Stimulated activated CD8-positive, alpha-beta memory T cell treated with anti-CD3 and anti-CD28 coated beads, Interleukin-4, amount 100 ng/mL, for 1 hour (primary cell): ENCODE measurements at places on chromosomes 6 and 20.

DNA sequence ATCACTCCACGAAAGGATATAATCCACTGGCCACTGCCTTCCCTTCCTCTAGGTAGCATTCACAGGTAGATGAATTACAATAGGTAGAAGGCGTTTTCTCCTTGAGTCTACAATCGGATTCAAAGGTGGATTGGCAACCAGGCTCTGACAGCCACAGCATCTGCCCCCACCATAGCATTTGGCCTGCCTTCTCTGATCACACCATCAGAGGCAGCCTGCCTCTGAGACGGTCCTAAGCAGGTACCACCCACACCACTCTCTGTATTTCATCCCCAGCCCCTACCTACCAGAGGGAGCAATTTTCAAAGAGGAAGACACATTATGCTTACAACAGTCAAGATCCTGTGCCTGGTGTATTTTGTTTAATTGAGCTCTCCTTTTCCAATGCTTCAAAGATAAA, 210.5 kb upstream of the SPTLC3 start:
- no peak for DNase-seq

GRCh38 chr20:45964006-45964400, 8.0 kb downstream of the ZNF335 start:
- no peak for DNase-seq

DNA sequence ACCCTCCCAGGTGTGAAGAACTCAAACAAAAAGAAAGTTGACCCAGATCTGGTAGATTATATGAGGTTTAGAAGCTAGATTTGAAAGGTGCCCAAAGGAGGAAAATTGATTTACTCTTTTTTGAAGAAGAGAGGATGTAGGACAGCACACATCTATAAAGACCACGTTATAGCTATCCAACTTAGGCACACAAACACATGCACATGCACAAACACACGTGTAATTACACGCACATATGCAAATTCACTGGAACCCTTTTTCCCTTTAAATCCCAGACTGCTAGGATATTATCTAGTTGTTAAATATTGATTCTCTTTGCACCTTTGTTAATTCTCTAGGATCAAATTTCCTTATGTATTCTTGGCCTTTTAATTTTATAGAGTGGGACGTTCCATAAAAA, 272.8 kb upstream of the TBX18 start:
- DNase-seq = no peak

DNA sequence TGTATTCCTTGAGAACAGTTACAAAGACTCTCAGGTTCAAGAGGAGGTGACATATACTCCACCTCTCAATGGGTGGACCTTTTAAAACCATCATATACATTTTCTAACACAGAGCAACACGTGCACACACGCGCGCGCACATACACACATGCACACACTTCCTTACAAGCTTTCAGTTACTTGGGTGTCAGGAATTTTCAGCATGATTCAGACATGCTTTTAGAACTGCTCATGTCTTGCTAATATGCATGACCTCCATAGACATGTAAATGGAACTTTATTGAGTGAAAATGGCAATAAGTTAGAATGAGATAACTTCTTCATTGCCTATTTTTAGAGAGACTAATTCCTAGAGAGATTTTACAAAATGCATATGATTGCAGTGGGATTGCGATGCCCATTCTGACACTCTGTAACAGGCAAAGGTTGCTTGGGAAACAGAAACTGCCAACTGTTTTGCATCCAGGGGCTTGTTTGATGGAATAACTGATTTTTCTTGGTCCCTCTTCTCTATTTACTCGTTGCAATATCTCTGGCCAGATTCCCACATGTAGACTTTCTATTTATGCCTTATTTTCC, 531.4 kb upstream of the RNF217 start:
- no peak for DNase-seq

DNA sequence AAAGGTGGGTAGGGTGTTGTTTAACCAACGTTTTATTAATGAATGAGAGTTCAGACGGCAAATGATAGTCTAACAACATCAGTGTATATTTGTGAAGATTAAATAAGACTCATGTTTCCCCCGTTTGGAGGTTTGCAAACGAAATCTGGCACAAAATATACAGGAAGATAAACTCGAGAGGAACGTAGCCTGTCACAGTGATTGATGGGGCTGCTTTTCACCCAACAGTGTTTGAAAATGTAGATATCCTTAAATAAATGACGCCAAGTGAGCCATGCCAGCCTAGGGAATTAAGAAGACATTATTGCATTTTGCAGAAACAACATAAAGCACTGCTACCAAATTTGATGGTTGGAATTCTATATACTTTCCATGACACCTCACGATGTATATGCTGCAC, 696.5 kb upstream of the FLRT3 start:
- no peak for DNase-seq

- no peak for DNase-seq
Observed at GRCh38 chr6:158376631-158377081, 64.4 kb downstream of the TULP4 start.

GRCh38 chr6:147054158-147054557, 150.1 kb upstream of the STXBP5 start:
- no peak for DNase-seq

DNA sequence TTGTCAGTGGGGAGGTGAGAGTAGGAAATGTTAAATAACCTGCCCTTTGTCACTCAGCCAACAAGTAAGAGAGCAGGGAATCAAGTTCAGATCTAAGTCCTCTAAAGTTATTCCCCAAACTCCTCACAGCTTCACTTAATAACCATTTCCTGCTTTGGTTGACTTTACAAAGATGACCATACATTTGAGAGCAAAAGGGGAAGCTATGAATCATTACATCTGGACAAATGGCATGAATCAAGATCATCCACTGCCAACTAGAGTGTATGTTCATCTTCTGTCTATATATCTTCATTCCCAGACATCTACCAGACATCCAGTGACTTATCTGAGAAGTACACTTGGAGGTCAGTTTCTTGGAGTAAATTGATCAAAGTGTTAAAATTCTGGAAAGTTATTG, 15.1 kb upstream of the HIVEP2 start:
- DNase-seq = no peak

GRCh38 chr6:157240960-157241311, 82.4 kb downstream of the TMEM242 start:
- no peak for DNase-seq

- DNase-seq = no peak
Observed at GRCh38 chr20:41094353-41095055, 42.8 kb upstream of the PLCG1 start.

- DNase-seq = no peak
Observed at GRCh38 chr6:52649536-52650160, 21.3 kb upstream of the TMEM14A start.

- DNase-seq = no peak
Observed at GRCh38 chr6:142830807-142831206, 114.2 kb downstream of the HIVEP2 start.

DNA sequence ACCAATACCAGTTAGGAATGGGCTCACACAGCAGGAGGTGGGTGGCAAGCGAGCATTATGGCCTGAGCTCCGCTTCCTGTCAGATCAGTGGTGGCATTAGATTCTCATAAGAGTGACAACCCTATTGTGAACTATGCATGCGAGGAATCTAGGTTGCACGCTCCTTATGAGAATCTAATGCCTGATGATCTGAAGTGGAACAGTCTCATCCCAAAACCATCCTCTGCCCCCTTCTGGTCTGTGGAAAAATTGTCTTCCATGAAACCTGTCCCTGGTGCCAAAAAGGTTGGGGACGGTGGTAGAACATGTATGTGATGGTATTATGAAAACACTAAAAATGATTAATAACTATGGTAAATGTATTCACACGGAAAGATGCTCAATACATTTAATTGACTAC, 99.7 kb upstream of the HIVEP1 start:
- DNase-seq = no peak

DNA sequence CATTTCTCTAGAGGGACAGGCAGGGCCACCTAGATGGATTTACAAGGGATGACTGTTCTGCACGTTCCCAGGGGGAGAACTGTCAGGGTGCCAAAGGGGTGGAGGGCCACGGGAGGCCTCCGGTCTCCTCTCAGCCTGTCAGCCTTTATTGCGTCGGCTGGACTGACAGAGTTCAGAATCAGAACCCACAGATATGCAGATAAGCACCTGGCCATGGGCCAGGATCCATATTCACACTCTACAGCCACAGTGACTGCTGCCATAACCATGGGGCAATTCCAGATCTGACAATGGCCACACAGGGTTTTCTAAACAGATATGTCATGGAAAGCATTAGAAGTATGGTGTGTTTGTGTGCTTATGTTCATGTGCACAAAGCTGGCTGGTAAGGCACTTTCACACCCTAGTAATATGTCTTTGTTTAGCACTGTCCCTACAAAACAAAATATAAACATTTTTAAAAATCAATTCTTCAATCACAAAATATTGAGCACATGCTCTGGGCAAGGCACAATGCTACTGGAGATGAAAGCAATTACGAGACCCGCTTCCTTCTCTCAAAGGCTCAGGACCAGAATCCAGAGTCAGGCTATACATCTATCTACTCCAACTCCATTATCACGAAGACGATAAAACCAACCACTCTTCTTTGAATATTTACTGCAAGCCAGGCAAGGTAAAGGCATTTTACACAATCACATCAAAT, 29.1 kb downstream of the TRAM2 start:
- no peak for DNase-seq

GRCh38 chr20:5342021-5342420, 25.3 kb upstream of the PROKR2 start:
- DNase-seq = no peak

DNA sequence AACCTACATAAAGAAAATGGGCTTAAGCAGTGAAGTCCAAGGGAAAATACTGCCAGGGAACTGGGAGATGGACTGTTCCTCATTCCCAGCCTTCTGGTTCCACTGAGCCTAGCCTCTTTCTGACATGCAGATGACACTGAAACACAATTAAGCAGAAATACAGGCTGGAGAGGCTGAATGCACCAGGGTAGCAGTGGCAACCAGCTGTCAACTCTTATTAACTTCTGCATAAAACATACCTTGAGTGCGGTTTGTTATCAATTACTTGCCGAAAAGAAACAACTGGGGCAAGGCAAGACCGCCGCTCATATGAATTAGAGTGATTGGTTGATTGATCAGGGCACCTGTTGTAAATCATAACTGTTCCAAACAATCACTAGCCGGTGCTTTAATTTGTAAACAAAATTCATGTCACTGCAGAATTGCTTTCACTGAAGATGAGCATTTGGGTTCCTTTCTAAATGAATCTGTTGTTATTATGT, 16.3 kb downstream of the TFAP2B start:
- DNase-seq = no peak

DNA sequence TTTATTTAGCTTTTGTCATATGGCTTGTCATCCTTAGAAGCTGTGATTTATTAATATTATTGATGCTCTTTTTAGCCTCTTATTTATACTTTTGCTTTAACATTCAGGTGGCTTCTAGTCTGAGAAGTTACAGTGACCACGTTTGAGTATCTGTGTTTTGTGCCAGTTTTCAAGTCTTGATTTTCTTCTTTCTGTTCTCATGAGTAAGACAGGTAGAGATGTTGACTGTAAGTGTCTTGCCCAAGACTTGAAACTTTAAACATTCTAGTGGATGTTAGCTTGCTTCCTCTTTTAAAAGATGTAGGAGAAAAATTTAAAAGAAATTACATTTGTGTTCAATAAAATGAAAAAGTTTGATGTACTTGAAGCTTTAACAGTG, 122.6 kb downstream of the LRRC1 start:
- DNase-seq = no peak

- no peak for DNase-seq
Observed at GRCh38 chr6:46199387-46199786, 28.6 kb upstream of the ENPP5 start.

GRCh38 chr6:161578478-161578877, 304.6 kb upstream of the AGPAT4 start:
- no peak for DNase-seq

DNA sequence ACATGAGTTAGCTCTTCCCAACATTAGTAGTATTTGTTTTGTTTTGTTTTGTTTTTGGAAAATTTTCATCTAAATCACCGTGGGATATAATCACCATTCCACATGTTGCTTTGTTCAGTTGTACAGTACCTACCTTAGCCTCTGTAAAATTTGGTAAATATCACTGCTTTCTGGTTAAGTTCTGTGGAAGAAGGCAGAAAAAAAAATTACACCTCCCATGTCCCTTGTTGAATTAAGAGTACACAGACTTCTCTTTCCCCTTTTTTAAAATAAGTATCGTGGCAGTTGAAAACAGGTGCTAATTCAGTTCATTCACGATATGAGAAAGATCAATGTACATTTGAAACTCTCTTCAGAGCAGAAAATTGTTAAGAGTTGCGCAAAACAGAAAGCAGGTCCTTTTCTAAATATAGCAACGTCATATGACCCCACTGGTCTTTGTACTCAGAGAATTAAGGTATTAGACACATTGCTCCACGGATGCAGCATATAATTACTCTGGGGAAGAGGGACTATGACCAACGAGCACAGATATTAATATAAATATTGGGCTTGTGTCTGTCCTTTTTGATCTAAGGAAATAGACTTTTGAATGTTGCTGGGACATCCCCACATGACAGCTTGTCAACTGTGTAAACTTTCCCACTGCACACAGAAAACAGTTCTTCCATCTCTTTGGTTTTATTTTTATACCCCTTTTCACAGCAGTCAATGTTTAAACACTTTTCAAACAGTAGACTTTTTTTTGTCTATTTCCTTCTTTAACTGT, 58.6 kb upstream of the ZNF217 start:
- no peak for DNase-seq

GRCh38 chr6:124989136-124989983, 27.1 kb downstream of the RNF217 start:
- no peak for DNase-seq

GRCh38 chr6:161257793-161258457, 15.9 kb downstream of the AGPAT4 start:
- no peak for DNase-seq

DNA sequence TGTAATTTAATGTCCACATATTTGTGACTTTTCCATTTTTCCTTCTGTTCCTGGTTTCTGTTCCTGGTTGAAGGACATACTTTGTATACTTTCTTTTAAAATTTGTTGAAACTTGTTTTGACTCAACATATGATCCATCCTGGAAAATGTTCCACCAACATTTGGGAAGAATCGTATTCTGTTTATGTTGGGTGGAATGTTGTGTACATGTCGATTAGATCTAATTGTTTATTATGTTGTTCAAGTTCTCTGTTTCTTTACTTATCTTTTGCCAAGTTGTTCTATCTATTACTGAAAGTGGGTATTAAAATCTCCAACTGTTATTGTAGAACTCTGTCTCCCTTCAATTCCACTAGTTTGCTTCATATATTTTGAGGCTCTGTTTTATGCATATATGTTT, 27.7 kb upstream of the DUSP22 start:
- DNase-seq = no peak

DNA sequence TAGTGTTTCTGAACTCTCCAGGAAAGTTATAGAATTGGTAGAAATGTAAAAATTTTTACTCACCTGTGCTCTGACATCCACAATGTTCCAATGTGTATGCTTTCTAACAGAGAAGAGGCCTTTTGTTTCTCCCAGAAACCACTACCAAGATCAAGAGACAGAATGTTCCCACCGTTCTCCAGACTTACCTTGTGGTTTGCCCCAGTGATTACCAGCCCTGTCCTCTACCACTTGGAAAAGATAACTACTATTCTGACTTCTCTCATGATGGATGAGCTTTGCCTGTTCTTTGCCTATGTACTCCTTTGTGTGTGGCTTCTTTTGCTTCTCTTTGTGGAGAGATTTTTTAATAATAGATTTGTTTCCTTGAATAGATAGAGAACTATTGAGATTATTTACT, 173.0 kb upstream of the SCGN start:
- no peak for DNase-seq

GRCh38 chr6:36963451-36964290, 9.1 kb downstream of the PI16 start:
- no peak for DNase-seq

- no peak for DNase-seq
Observed at GRCh38 chr20:3766422-3767109, 987 bp downstream of the ADISSP start.

GRCh38 chr6:129643176-129643575, 66.8 kb downstream of the ARHGAP18 start:
- no peak for DNase-seq
